Fibroblast of skin of back (primary cell): ENCODE measurements at places on chromosomes 2 and 18.

GRCh38 chr18:31648458-31648857 is 35.9 kb downstream of the B4GALT6 start:
- DNase-seq, result no peak

- DNase-seq, result no peak
Observed at GRCh38 chr2:168378960-168379669, 77.0 kb upstream of the CERS6 start.

DNA sequence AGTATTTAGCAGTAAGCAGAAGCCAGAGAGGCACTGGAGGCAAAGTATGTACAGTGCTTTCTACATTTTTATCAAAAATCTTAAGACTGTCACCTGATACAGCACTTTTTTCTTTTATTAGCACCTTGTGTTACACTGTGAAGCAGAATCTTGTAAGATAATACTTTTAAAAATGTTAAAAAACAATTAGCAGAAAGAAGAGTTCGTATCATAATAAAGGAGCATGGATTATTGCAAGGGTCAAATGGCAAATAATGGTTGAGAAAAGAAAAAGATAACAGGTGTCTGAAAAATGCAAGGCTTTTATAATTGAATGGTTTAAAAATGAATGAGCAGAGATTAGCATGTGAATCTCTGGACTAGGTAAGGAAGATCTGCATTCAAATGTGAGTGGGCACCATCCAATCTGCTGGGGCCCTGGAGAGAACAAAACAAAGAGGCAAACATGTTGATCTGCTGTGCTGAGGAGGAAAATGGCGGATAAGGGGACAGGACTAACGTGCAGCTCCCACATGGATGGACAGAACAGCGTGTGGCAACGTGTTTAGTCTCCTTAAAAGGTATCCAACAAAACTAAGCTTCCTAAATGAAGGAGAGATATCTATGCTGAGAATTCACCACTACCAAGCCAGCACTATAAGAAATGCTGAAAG is 9.5 kb downstream of the CEBPZOS start:
- no peak for DNase-seq

GRCh38 chr18:31636387-31636786 is 44.7 kb downstream of the TTR start:
- no peak for DNase-seq

DNA sequence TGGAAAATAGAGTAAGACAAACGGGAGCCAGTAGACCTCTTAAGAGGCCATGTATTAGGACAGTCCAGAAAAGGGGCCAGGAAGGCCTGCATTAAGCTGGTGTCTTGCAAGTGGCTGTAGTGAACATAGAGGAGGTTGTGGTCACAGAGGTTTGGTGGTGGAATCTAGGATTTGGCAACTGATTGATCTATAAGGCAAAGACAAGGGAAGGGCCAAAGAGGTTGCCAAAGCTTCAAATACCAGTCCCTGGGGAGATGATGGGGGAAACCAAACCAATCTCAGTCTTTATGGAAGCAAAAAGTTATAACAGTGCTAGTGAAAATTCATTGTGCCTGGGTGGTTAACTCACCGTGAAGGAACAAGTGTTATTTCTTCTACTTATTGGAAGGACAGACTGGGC is 28.7 kb upstream of the RTN4 start:
- no peak for DNase-seq

GRCh38 chr2:182404975-182405561 is 21.8 kb downstream of the PDE1A start:
- no peak for DNase-seq

GRCh38 chr2:186687807-186688211 is 6.1 kb upstream of the FAM171B start:
- DNase-seq, result no peak

DNA sequence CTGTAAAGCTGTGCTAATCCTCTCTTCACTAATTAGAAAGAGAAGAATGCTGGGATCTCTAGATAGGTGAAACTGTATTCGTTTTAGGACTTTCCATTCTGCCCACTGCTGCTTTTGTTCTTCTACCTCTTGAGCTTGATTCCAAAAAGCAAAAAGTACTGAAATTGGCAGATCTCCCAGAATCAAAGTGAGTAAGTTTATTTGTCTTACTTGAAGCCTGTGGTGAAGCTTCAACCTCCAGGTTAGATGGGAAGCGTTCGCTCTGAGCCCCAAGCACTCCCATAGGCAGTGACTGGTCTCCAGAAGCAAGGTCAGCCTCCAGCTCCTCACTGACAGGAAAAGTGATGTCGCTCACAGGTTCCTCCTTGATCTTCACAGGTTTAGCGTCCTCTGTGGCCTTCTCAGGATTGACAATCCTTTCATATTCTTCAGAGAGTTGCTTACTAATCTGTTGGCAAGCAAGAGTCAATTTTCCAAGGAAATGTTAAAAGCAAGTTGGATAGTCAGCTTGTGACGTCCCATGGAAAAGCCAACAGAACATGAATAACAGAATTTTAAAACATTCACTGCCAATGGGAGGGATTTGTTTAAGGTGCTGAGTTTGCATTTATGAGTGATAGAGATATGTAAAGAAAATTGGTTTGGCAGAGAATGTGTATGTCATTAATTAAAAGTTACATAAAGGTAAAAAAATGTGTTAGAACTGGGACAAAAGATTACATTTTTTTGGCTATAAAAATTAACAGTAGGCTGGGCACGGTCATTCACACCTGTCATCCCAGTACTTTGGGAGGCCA is 8.1 kb downstream of the SUPT7L start:
- DNase-seq, result peak; percentile 25

DNA sequence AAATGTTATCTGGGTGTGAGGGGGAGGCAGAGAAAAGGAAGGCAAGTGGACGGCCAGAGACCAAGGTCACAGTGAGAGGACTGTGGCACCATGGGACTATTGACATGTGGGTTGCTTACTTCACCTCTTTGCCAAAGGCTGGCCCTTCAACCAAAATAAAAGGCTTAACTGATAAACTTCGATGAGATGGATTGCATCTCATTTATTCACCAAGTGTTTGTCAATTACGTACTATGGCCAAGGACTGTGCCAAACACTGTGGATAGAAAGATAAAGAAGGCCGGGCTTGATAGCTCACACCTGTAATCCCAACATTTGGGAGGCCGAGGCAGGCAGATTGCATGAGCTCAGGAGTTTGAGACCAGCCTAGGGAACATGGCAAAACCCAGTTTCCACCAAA is 98.7 kb upstream of the CCBE1 start:
- no peak for DNase-seq

DNA sequence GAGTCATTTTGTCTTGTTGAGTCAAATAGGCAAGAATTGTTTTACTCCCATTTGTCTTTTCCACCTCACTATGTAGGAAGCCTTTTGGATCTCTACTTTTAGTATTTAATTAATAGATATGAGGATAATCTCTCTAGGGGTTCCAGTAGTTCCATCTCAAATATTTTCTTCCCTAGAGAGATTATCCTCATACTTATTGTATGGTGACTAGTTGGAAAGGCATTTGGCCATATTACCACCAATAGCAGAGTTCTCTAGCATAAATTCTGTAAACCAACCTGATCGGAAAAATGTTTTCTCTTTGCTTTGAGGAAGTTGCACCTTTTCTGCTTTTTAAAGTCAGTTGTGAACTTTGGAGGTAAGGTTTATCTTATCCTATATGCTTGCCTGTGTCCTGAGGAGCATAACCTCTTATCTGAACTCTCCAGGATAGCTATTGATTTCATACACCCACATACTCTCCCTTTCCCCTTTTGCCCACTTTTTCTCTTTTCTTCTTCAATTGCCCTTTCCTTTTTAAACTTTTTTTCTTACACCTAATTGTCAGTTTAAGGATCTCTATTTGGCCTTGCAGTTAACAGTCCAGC is 100.8 kb downstream of the GALNT1 start:
- peak; percentile 76 for DNase-seq

- no peak for DNase-seq
Observed at GRCh38 chr2:240983996-240984498, 14.4 kb upstream of the SNED1 start.

GRCh38 chr2:38898256-38898655 is 8.6 kb downstream of the ARHGEF33 start:
- no peak for DNase-seq
